ENCODE measurements at places on chromosomes 16 and 17.

DNA sequence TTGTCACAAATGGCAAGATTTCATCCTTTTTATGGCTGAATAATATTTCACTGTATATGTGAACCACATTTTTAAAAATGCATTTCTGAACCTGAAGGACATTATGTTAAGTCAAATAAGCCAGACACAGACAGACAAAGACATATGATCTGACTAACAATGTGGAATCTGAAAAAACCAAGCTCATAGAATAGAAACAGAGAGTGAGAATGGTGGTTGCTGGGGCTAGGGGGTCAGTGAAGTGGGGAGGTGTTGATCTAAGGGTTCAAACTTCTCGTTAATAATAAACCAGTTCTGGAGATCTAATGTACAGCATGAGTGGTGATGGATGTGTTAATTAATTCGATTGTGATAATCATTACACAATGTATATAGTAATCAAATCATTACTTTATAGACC lies 475.1 kb downstream of the WWOX start:
- no peak for DNase-seq

DNA sequence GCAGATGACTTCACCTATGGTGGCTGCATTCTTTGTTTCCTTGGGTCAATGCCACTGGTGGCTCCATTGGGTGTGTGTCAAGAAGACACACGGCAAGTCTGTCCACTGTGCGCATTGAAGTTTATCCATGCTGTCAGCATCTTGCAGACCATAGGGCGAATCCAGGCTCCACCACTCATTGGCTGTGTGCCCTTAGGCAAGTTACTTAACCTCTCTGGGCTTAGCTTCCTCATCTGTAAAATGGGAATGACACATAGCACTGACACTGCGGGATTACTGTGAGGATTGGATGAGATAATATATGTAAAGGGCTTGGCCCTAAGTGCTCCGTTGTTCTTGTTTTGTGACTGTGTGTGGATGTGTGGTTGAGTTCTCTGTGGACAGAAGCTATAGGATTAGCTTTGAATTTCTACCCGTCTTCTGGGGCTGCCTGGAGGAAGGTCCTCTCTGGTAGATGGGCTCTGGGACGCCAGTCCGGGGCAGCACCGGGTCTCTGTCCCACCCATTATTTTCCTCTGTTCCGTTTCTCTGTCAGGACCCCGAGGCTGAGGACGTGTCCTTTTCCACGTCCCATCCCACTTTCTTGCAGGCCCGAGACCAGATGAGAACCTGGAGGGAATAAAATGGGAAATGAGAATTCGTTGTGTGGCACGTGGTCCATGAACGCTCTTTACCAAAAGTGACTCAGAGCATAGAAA lies 178.4 kb downstream of the IRF8 start:
- no peak for DNase-seq

DNA sequence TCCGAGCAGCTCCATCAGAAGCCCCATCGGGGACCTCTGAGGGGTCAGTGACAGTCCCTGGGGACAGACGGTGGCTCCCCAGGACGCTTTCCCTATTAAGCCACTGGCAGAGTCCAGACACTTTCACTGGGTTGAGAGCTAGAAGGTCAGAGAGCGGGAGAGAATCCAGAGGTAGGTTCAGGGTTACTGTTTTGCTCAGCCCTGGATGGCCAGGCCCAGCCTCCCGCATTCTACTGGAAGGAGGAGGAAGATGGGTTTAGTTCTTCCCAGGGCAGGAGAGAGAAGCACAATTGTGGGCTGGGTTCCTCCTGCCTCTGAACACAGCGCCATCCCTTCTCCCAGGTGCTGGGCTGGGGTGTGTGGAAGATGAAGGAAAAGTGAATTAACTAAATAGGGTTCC lies 452.8 kb downstream of the SLC39A11 start:
- no peak for DNase-seq

GRCh38 chr16:75580-76501 lies 2.2 kb upstream of the MPG start:
- DNase-seq: no peak

DNA sequence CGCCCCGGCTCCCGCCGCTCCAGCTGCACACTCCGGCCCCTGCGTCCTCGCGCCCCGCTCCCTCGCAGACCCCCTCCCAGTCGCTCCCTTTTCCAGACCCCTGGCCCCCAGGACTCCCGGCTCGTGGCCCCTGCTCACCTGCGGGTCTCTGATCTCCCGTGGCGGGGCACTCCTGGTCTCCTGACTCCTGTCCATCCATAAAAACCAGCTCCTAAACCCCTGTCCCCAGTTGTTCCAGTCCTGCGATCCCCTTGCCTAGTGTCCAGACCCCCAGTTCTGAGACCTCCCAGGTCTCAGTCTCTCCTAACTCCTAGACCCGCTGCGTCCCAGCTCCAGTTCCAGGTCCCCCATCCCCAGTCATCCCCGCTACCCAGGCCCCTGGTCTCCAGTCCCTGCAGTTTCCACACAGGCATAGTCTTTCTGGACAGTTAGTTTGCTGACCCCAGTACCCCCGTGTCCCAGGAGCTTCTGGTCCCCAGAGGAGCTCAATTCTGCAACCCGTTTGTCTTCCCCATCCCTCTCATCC lies 379 bp downstream of the SNX29 start:
- DNase-seq: no peak

- DNase-seq: no peak
These were observed 1621.6 kb downstream of the CDH8 start for GRCh38 chr16:60414613-60415012.

- no peak for DNase-seq
These were observed 64.6 kb downstream of the PLCG2 start for GRCh38 chr16:81843683-81844082.

DNA sequence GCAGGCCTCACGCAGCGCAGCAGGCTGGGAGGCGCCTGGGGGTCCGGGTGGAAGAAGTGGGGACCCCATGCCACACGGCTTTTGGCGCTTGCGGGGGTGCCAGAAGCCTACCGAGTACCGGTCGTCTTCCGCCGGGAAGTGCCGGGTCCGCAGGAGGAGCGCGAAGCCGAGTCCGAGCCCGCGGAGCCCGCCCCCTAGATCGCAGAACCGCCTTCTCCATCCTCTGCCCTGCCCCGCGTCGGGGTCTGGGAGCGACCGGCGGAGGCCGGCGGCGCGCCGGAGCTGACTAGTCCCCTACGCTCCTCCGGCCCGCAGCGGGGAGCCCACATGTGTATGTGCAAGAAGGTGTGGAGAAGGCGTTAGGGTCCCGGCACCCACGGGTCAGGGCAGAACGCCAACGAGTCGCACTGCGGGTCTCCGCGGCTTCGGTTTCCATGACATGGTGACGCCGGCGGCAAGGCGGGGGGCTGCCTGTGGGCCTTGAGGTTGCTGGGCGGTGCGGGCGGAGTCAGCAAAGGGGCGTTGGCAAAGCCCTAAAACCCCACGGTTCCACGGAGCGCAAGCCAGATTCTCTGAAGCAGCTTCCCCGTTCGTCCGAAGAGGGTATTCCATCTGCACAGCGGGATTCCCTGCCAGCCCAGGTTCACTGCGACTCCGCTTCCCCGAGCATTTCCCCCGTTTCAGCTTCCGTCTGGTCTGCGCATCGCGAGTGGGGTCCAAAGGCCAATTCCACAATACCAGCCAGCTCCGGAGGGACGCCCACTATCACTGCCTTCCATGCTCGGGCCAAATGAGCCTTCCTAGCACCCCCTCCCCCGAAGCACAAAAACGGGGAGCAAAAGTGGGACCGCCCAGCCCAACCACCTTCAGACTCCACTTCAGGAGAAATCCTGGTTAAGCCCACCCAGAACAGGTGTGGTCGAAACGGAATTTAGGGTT lies 2.3 kb upstream of the LHX1 start:
- DNase-seq: no peak

DNA sequence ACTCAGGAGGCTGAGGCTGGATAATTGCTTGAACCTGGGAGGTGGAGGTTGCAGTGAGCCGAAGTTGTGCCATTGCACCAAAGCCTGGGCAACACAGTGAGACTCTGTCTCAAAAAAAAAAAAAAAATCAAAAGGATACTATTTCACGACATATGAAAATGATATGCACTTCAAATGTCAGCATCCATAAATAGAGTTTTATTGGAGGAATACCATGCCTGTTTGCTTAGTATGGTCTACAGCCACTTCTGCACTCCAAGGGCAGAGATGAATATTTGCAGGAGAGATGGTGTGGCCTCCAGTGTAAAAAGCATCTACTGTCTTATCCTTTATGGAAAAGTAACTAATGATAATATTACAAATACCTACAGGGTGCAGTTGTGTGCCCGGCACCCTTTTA lies 27.2 kb downstream of the ABCC6 start:
- no peak for DNase-seq

Data from osteocyte (in vitro differentiated cells).